ENCODE measurements at places on chromosomes 16 and 17. TPM values are rescaled to one million over a fixed set of nuclear protein-coding genes. Genes with fewer than 3 reads are reported as not detected.
A peak's percentile ranks its signal among the peaks of the same experiment; 100 is the strongest.

The PRR15L gene
- not detected for total RNA-seq

The CLDN9 gene
- total RNA-seq: not detected

The KRT40 gene
- not detected for total RNA-seq

The KRTAP4-6 gene
- not detected for total RNA-seq

The MMP28 gene
- 174 TPM for total RNA-seq

The CLN3 gene
- 25.8 TPM for total RNA-seq

DNA sequence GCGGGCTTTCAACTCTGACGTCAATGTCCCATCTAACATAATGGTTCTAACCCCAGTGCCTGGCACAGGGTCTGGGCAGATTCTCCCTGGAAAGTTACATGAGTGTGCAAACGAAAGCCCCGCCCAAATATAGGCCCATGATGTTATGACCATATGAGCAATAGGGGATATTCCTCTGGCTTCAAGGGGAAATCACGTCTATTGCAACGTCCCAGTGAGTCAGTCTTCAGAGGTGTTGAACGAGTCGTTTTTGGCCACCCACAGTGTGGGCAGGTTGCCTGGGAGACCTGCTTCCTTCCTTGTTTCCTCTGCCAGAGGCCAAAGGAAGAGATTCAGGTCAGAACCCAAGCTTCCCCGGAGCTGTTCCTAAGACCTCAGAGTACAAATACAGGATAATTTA is 30.3 kb downstream of the PIK3R5 start:
- DNase-seq: no peak

GRCh38 chr17:82964851-82965341 is 114.5 kb upstream of the METRNL start:
- DNase-seq: no peak

- DNase-seq: no peak
Observed at GRCh38 chr16:68356249-68356918, 45.6 kb downstream of the PRMT7 start.

- no peak for DNase-seq
Observed at GRCh38 chr16:55265926-55266325, 58.1 kb upstream of the IRX6 start.

DNA sequence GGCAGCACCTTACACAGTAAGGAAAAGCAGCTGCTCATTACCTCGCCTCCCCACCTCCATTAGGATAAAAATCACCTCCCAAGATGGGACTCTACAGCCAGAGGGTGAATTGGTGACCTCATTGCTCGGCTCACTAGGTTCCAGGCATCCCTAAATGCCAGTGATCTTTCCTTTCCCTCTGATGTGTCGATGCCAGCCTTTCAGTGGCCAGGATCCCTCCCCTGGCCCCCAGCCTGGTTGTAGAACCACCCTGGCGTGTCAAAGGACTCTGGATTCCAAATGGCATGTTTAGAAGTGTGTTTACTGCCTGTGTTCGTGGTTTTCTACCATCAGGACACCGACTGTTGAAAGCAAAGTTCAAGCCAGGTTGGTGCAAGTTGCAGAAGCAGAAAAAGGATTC is 72.1 kb upstream of the LYRM9 start:
- DNase-seq: no peak

DNA sequence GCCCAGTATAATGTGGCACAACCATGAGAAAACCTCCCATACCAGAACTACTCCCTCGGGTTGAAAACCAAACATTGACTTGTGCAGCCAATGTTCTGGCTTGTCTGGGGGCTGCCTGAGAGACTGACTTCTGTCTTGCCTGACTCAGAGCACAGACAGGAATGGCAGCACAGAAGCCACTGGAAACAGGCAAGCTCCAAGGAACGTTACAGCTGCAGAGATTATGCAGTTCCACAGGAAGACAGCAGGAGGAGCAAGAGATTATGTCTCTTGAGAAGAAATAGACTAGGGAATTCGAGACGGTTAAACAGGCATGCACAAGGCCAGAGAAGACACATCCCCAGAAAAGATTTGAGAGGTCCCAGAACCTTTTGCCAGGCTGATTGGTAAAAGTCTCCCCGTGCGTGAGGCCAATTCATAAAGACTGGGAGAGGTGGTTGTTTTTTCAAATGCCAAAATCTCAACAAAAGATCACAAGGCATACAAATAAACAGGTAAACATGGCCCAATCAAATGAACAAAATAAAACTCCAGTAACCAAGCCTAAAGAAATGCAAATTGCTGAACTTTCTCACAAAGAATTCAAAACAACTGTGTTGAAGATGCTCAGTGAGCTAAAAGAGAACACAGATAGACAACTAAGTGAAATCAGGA is 90.6 kb upstream of the CDH5 start:
- DNase-seq: peak; percentile 33

DNA sequence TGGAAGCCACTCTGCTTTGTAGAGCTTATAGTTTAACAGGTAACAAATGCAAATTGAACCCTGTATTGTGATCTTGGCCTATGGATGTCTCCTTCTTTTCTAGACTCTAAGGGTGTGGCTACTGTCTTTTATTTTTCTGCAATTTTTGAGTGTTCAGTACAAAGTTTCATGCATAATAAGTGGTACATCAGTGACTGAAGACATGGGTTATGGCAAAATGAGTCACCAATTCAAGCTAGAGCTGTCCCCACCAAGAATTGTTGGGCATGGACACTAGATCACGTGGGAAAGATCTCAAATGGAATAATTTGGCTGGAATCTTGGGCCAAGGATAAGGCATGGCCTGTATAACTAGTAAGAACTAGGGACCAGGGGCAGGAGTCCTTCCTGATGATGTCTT is 228.4 kb upstream of the N4BP1 start:
- DNase-seq: no peak

- DNase-seq: peak; percentile 63
Observed at GRCh38 chr16:397736-398332, 835 bp downstream of the NME4 start.

DNA sequence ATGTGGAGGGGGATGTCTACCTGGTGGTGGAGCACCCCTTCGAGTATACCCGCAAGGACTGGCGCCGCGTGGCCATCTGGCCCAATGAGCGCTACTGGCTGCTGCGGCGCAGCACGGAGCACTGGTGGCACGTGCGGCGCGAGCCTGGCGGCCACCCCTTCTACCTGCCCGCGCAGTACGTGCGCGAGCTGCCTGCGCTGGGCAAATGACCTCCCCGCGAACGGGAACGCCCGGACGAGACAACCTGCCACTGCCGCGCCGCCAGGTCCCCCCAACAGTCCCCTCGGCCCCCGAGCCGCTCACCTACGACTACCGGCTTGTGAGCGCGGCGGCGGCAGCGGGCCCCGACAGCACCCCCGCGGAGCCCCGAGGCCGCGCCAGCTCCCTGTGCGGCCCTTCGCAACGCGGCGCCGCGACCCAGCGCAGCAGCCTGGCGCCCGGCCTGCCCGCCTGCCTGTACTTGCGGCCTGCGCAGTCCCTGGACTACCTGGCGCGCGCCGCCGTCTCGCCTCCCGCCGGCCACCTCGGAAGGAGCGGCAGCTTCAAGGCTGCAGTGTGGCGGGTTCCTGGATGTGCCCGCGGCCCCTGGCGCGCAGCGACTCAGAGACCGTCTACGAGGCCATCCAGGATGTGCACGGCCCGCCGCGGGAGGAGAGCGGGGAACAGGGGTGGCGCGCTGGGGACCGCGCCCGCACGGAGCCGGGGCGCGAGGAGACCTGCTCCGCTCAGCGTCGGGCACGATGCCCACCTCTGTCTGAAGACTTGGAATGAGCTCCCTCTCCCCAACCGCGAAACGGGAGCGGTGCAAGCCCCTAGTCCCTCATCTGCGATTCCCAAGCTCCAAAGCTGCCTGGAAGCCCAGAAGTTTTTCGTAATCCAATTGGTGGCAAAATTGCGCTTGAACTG is 48.7 kb upstream of the AMZ2 start:
- no peak for DNase-seq

- no peak for DNase-seq
Observed at GRCh38 chr16:30147843-30148510, 25.0 kb upstream of the MAPK3 start.

- DNase-seq: no peak
Observed at GRCh38 chr17:53837131-53837530, 14.4 kb downstream of the KIF2B start.

- DNase-seq: no peak
Observed at GRCh38 chr16:30350134-30350871, 4.8 kb downstream of the CD2BP2 start.

DNA sequence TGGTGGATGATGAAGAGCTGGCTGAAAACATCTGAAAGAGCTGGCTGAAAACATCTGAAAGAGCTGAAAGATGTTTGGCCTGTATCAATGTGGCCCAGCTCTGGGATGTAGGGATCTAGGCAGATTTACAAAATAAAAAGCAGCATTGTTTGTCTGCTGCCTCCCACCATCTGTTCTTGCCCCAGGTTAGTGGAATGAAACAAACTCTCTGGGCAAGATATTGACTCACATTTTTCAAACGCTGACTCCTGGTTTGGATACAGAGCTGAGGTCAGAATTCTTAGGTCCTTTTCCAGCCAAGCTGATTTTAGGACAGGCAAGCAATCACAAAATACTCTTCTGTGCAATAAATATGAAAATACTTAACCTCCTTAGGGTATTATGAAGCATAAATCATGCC is 139.0 kb downstream of the STX8 start:
- DNase-seq: peak; percentile 21
